ENCODE measurements at places on chromosomes 5 and 9.

- no peak for DNase-seq
Measured at GRCh38 chr9:73138516-73138915, 13.1 kb upstream of the ANXA1 start.

GRCh38 chr9:122263699-122264349 lies 816 bp downstream of the RBM18 start:
- no peak for DNase-seq

GRCh38 chr5:110590187-110590586 lies 136.3 kb downstream of the TMEM232 start:
- no peak for DNase-seq

- DNase-seq: no peak
Measured at GRCh38 chr5:28408186-28408585, 1369.8 kb upstream of the CDH9 start.
